ENCODE measurements at places on chromosomes 5 and 9.

DNA sequence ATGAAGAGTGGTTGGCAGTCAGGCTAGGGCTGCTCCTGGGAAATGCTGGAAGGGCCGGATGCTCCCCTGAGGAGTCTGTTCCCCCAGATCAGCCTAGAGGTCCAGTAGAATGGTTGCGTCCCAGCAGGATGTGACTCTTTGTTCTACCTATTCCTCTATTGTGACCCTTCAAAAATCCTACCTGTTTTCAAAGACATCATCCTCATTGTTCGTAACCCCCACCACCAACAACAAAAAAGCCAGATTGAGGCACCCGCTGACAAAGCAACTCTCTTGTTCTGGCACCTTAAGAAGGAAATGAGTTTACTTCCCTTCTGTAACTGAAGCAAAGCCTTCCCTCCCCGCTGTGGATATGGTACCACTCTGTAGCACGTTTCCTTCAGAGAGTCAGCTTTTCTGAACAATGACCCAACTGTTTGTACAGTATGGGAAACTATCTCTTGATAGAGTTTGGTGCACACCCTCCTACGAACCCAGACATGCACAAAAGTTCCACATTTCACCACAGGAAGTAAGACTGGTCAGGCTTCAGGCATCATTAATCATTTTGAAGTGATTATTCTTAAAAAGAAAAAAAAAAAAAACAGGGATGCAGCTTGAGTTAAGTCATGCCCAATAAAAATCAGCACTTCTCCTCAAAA lies 207.2 kb downstream of the ENC1 start:
- no peak for DNase-seq

DNA sequence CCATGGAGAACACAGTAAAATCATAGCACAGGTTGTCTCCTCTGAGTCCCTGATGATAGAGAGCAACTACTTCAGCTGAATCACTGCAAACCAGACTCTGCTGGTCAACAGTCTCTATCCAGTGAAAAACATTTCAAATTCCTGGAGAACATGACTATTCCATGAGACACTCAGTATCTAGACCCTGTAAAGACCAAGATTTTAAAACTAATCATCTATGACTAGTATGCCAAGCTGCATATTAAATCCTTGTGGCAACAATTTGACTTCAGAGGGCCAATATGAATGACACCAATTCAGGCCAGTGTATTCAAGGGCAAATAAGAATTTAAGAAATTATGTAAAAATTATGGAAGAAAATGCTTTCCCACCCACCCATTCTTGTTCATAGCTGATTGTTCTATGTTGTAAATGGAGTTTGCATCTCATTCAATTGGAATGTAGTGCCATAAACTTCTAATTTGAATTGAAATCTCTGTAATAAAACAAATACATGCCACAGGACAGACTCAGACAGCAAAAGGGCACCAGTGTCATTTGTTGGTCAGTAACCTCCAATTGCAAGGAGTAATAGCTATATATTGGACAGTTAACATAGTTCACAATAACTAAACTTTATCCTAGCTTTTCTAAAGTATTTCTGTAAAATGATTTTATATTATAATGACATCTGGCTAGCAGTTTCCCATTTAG lies 80.1 kb upstream of the LPAR1 start:
- DNase-seq = no peak

- DNase-seq = no peak
Observed at GRCh38 chr5:77844623-77845323, 68.6 kb upstream of the TBCA start.

DNA sequence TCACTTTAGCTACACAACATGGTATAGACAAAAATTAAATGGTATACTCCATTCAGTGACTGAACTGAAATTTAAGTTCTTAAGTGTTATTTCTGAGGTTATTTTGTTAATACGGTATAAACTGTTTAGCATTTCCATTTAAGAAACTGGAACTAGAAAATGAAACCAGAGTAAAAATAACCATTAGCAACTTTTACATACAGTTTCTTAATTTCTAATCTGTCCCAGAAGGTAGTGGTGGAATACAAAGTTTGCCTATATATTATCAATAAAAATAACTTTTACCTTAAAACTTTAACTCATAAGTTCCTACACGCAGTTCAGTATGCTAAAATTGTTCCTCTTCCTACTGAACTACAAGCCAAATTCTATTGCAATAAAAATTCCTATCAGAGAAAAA lies 10.3 kb downstream of the GOLPH3 start:
- DNase-seq = no peak

DNA sequence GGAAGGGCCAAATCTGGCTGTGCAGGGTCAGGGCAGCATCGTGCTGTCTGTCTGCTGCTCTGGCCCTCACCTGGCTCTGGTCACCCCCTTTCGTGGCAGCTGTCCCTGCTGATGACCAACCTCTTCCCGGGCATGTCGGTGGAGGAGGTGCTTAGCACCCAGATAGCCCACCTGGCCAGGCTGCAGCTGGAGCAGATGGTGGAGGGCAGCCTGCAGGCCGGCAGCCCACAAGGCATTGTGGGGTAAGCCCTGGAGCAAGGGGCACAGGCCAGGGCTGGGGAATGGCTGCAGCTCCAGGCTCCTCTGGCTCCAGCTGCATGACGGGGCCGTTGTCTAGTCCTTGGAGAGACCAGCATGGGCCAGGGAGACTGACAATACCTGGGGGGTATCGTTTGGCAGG lies 8.2 kb downstream of the TOR2A start:
- DNase-seq = no peak

GRCh38 chr9:101029315-101030085 lies 973 bp downstream of the PLPPR1 start:
- no peak for DNase-seq

DNA sequence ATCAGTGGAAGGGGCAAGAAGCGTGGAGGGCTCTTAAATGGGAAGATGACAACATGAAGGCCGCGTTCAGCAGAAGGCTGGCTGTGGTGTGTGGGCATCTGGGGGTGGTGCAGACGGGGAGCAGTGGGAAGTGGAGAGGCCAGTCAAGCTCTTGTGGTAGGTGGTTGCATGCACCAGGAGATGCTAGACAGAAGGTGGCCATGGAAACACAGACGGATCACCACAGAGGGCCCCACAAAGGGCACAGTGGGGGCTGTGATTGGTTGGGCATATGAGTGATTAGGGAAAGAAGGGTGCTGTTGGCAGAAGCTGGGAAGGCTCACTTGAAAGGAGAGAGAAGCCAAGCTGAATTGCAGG lies 14.7 kb downstream of the MTMR12 start:
- DNase-seq = no peak

- DNase-seq = no peak
Observed at GRCh38 chr5:137453483-137454080, 45.5 kb downstream of the SPOCK1 start.

DNA sequence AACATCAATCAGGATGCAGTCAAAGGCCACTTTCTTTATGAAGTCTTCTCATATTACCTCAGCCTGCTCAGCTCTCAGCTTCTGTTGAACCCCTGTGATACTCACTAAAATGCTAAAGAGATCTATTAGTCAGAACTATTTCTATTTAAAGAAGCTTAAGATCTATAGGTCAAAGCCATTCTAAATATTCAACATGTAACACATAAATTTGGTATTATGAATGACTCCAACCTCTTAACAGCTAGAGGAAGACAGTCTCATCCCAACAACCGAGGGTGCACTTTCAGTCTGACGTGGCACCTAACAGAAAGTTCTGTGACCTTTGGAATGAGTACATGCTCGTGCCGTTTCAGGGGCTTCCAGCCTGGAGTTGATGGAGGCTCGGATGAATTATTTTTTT lies 301.5 kb upstream of the VLDLR start:
- DNase-seq = no peak

DNA sequence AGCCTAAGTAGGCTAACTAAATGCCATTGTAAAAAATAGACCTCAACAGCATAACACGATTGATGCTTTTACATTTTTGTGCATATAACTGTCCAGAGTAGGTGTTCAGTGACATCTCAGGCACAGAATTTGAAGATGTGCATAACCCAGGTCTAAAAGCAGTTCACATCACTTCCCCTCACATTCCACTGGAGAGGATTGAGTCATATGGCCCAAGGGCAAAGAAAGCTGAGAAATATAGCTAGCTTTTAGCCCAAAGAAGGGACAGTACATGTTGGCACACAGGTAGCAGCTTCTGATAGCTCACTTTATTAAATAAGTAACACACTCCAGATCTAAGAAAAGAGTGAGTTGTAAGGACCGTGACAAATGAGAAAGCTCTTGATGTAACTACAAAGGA lies 2259.5 kb upstream of the WWC1 start:
- DNase-seq = no peak

DNA sequence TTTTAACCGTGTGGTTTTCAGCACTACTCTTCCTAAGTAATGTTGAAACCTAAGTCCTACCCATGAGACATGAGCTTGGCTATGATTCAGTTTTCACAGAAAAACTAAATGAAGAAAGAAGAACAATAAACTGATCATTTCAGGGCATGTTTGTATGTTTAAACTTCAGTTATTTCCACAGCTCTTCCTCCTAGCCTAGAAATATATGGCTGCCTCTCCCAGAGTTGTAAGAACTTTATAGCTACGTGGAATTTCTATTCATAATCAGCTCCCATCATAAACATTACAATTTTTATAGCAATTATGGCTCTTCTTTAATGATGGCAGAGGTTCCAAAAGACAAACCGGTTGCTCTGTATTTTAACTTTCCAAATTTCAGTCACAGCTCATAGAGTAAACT lies 314.7 kb upstream of the ADAMTSL1 start:
- DNase-seq = no peak

DNA sequence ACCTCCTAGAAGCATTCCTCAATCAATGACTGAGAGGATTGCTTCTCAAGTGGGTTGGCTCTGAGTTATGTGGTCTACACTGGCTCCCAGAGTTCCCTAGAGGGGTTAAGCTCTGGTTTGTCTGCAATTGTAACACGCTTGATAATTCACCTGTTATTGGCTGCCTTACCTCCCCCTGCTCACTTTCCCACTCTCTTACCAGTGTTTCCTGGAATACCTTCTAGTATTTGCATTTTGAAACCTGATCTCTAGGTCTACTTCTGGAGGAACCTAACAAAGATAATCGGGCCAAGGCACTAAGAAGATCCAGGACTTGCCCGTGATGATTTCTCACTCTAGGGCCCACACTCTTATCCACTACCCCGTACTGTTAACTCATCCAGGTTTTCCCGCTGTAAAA lies 110.1 kb upstream of the MAP3K1 start:
- no peak for DNase-seq

DNA sequence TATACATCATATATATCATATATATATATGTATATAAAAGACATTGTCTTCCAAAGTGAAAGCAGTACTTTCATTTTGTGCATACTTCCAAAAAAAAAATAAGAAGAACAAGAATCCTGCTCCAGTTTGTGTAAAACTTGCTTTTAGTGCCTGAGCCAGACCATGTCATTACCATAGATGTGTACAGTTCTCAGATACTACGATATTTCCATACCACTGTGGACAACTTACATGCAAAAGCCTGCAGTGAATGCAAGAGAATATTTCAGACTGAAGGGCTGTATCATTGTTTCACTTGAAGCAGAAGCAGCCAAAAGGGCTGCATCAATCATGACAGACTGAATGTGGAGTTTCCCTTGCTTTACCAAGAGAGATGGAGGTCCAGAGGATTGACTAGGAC lies 72.6 kb upstream of the CYLC2 start:
- no peak for DNase-seq

DNA sequence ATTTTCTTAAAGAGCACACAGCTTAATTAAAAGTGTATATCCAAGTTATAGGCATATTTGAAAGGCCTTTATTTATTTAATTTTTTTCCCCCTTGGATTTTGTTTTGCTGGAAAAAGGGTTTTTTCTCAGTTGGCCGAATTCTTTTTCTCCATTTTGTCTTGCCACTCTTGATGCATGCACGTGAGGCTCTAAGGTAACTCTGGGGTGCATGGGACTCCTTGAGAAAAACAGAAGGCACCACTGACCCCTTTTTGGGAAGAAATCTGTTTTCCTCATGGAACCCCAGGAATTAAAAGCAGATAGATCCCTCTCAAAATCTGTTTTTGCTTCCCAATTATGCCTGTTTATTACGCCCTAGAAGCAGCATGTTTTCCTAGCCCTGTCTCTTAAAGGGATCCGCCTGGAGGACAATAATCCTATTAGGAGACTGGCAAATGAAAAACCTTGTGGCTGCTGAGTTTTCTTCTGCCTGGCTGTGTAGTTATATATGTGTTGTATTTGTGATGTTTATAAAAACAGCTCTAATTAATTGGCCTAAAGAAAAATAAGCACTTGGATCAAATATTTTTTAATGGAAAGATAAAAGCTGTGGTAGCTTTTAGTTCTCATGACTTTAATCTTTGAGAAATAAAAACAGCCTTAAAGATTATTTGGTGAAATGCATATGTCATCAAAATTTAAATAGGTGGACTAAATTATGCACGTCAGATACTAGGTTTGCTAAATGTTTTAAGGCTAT lies 435.1 kb upstream of the CDH9 start:
- no peak for DNase-seq

GRCh38 chr5:108654051-108654450 lies 93.6 kb upstream of the FER start:
- no peak for DNase-seq

All from suprapubic skin (tissue), 4 donors.